Chondrocyte (in vitro differentiated cells): ENCODE measurements at places on chromosomes 13 and 19. TPM values are rescaled to one million over a fixed set of nuclear protein-coding genes. Genes with fewer than 3 reads are reported as not detected.

- no peak overlapping the region for H3K27ac ChIP-seq
- H3K4me3 ChIP-seq = no peak overlapping the region
- no peak for DNase-seq
- H3K36me3 ChIP-seq = no peaks in the 10 kb centered on the region
- H3K27me3 ChIP-seq = peaks cover 15% of the 10 kb centered on the region
Observed at GRCh38 chr13:25214491-25215252, 42.6 kb upstream of the AMER2 start.

GRCh38 chr19:57057036-57057686 is 62.6 kb upstream of the USP29 start:
- H3K36me3 ChIP-seq = no peaks in the 10 kb centered on the region
- H3K4me3 ChIP-seq = no peak overlapping the region
- DNase-seq = no peak
- no peak overlapping the region for H3K27ac ChIP-seq

DNA sequence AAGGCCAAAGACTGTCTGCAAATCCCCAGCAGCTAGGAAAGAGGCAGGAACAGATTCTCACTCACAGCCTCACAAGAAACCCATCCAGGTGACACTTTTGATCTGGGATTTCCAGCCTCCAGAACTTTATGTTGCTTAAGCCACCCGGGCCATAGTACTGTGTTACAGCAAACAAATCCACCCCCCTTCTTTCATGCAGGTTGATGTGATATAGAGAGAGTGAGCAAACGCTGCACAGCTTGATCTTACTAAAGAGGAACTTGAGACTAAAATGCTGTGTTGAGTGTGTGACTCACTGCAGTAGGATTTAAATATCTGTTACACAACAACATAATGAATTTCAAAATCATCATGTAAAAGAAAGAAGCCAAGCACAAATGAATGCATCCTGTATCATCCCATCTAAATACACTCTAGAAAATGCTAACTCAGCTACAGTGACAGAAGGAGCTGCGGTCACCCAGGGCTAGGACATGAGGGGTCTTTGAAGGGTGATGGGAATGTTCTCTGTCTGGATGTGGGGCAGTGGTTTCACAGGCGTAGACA is 32.2 kb downstream of the RCBTB2 start:
- peak overlapping the region; percentile 27 for H3K27ac ChIP-seq
- H3K4me3 ChIP-seq = no peak overlapping the region
- H3K27me3 ChIP-seq = no peaks in the 10 kb centered on the region

- H3K4me3 ChIP-seq = no peak overlapping the region
- peaks cover 2% of the 10 kb centered on the region for H3K27me3 ChIP-seq
- H3K4me1 ChIP-seq = peaks cover 11% of the 10 kb centered on the region
- no peak for DNase-seq
- H3K36me3 ChIP-seq = no peaks in the 10 kb centered on the region
Observed at GRCh38 chr13:46165485-46166223, 16.3 kb downstream of the LCP1 start.

DNA sequence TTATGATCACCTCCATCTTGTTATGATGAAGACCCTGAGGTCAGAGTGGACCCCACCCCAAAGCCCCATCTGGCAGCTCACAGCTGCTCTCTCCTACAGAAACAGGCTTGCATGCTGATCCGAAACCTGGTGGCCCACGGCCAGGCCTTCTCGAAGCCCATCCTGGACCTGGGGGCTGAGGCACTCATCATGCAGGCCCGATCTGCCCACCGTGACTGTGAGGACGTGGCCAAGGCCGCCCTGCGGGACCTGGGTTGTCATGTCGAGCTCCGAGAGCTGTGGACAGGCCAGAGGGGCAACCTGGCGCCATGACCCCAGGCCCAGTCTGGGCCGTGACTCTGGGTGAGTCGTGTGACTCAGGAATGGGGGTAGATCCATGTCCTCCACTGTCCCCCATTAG is 6.5 kb upstream of the SLC25A42 start:
- H3K36me3 ChIP-seq = peaks cover 10% of the 10 kb centered on the region
- H3K27ac ChIP-seq = no peak overlapping the region
- H3K4me3 ChIP-seq = no peak overlapping the region
- no peaks in the 10 kb centered on the region for H3K27me3 ChIP-seq
- peaks cover 4% of the 10 kb centered on the region for H3K4me1 ChIP-seq

DNA sequence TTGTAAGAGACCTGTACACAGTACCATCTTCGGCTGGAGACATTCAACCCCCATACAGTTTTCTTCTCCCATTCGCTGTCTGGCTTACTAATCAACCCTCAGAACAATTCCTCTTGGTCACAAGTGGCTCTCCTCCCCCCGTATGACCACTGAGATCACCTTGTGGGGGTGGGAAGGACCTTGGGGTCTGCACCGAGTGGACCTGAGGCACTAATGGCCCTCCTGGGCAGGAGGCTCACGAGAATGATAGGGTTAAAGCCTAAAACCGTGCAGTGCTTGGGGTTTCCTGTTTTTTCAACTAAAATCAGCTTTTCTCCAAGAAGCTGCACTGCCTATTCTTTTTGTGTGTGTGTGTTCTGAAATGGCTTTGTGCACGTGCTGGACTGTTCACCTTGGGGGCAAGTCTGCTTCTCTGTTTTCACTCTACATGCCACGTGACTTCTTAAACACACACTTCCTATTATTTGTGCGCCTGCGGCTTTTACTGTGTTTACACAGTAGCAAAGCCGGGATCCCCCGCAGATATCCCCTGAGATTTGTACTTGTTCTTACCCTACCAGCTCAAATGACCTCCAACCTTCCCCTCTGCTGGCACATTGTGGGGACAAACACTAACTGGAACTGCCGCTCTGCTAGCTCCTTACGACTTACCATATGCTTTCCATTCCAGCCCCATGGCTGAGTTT is 12.3 kb downstream of the RBM26 start:
- DNase-seq = no peak
- H3K27me3 ChIP-seq = no peaks in the 10 kb centered on the region
- peaks cover 32% of the 10 kb centered on the region for H3K4me1 ChIP-seq
- H3K36me3 ChIP-seq = peaks cover 15% of the 10 kb centered on the region
- H3K4me3 ChIP-seq = peak overlapping the region; percentile 22

DNA sequence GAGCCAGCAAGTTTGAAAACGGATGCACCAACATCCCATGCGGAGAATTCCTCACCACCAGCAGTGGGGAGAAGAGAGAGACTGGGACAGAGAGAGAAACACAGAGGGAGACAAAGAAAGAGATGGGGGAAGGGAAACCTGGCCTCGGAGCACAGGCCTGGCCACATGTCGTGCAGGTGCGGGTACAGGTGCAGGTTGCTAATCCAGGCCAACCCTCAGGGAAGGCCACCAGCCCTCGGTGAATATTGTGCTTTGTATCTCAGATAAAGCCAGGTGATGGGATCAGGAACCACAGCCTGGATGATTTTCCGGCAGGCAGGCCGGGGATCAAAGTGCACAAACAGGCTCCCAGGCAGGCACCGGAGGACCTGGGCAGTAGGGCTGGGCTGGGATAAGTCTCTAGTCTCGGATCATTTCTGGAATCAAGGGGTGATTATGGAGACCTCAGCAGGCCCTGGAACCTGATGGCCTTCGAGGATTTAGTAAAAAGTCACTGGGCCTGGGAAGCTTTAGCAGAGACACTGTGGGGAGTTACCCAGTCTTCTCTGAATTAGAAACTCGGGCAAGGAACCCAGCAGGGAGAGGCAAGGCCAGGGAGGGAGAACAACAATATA is 3.7 kb downstream of the GAS6 start:
- H3K4me1 ChIP-seq = peaks cover 53% of the 10 kb centered on the region
- peak overlapping the region; percentile 2 for H3K27ac ChIP-seq
- H3K36me3 ChIP-seq = peaks cover 6% of the 10 kb centered on the region
- H3K4me3 ChIP-seq = peak overlapping the region; percentile 33
- DNase-seq = no peak

GRCh38 chr13:44543369-44543768 is 32.8 kb downstream of the TSC22D1 start:
- no peak overlapping the region for H3K4me3 ChIP-seq
- no peaks in the 10 kb centered on the region for H3K27me3 ChIP-seq
- no peak for DNase-seq
- H3K27ac ChIP-seq = no peak overlapping the region
- peaks cover 37% of the 10 kb centered on the region for H3K4me1 ChIP-seq

GRCh38 chr13:99218969-99219368 is 18.3 kb downstream of the UBAC2 start:
- DNase-seq = no peak
- no peak overlapping the region for H3K27ac ChIP-seq
- H3K4me1 ChIP-seq = peaks cover 19% of the 10 kb centered on the region

The RABAC1 gene
- 282 to 302 TPM (median 295 TPM) in 3 replicates for total RNA-seq

The CEBPA gene
- total RNA-seq = 0.56 to 2.2 TPM (median 1.7 TPM) in 3 replicates

The C13orf42 gene
- total RNA-seq = not detected in 3 replicates
